ENCODE measurements at places on chromosomes 1 and 21. TPM values are rescaled to one million over a fixed set of nuclear protein-coding genes. Genes with fewer than 3 reads are reported as not detected.

MPL gene
- not detected for total RNA-seq

CACNA1S gene
- not detected for total RNA-seq

RGS8 gene
- total RNA-seq: not detected

KPRP gene
- not detected for total RNA-seq

SLC35E2B gene
- 20.6 TPM for total RNA-seq

LEFTY2 gene
- total RNA-seq: not detected

RGL1 gene
- 23.0 TPM for total RNA-seq

ROR1 gene
- total RNA-seq: 35.4 TPM

PYHIN1 gene
- total RNA-seq: not detected

KANK4 gene
- not detected for total RNA-seq

PMF1 gene
- total RNA-seq: 57.0 TPM

FAM72D gene
- not detected for total RNA-seq

ALX3 gene
- total RNA-seq: not detected

B3GALT5 gene
- not detected for total RNA-seq

ABCG1 gene
- 2.9 TPM for total RNA-seq

VN1R5 gene
- not detected for total RNA-seq

LMNA gene
- total RNA-seq: 681 TPM

CFAP141 gene
- total RNA-seq: not detected

BMP8B gene
- total RNA-seq: under 0.01 TPM

C1QC gene
- not detected for total RNA-seq

Data from cardiac atrium fibroblast (primary cell).